ENCODE measurements at places on chromosomes 1 and 21. TPM values are rescaled to one million over a fixed set of nuclear protein-coding genes. Genes with fewer than 3 reads are reported as not detected.

LENEP gene
- total RNA-seq = not detected

ICOSLG gene
- 0.19 TPM for total RNA-seq

LMNA gene
- 515 TPM for total RNA-seq

FYB2 gene
- not detected for total RNA-seq

TMIGD3 gene
- total RNA-seq = not detected

S100A12 gene
- total RNA-seq = not detected

KRTAP19-1 gene
- total RNA-seq = not detected

TNFAIP8L2 gene
- not detected for total RNA-seq

ATF6 gene
- 23.2 TPM for total RNA-seq

CCDC24 gene
- 4.5 TPM for total RNA-seq

S100A9 gene
- total RNA-seq = not detected

SH2D2A gene
- 1.2 TPM for total RNA-seq

PGBD5 gene
- total RNA-seq = under 0.01 TPM

PLOD1 gene
- total RNA-seq = 626 TPM

OVAAL gene
- total RNA-seq = not detected

SYTL1 gene
- total RNA-seq = under 0.01 TPM

DTL gene
- total RNA-seq = 31.8 TPM

SYT14 gene
- 2.0 TPM for total RNA-seq

AMPD1 gene
- not detected for total RNA-seq

ABCB10 gene
- total RNA-seq = 12.1 TPM

BMP8B gene
- total RNA-seq = not detected

GPR89B gene
- 20.9 TPM for total RNA-seq
